Stomach (tissue), 19 donors: ENCODE measurements at places on chromosomes 6 and 20. TPM values are rescaled to one million over a fixed set of nuclear protein-coding genes. Genes with fewer than 3 reads are reported as not detected.
A peak's percentile ranks its signal among the peaks of the same experiment; 100 is the strongest.

DNA sequence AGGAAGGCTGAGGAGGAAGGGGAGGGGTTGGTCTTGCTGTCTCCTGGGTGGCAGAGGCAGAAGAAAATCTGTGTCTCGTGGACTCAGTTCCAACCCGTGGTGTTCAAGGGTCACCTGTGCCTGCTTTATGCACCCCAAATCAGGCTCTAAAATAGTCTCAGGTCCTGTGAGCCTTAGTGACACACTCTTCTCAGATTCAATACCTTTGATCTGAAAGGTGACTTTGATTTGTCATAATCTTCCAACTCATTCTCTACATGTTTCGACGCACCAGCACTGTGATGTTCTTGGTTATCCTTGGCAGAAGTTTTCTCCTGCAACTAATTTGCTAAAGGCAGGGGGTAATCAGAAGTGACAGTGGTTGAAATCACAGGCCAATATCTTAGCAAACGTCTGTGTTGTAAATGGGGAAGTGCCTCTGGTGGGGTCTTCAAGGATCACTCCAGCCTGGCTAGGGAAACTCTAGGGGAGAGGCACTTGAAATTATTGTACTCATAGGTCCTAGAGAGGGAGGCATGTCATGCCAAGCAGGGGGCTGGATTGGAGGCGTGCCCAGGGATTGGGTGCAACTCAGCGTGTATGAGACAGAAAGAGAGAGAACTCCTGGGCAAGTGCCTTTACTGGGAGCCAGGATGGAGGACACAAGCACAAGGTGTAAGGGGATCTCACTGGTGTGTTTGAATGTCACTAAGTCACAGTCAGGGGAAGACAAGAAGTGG is 19.0 kb upstream of the PRND start:
- DNase-seq, result no peak

Gene KIF6
- 0.37 TPM for total RNA-seq

GRCh38 chr6:105493736-105494135 is 90.9 kb upstream of the PREP start:
- no peak for DNase-seq

DNA sequence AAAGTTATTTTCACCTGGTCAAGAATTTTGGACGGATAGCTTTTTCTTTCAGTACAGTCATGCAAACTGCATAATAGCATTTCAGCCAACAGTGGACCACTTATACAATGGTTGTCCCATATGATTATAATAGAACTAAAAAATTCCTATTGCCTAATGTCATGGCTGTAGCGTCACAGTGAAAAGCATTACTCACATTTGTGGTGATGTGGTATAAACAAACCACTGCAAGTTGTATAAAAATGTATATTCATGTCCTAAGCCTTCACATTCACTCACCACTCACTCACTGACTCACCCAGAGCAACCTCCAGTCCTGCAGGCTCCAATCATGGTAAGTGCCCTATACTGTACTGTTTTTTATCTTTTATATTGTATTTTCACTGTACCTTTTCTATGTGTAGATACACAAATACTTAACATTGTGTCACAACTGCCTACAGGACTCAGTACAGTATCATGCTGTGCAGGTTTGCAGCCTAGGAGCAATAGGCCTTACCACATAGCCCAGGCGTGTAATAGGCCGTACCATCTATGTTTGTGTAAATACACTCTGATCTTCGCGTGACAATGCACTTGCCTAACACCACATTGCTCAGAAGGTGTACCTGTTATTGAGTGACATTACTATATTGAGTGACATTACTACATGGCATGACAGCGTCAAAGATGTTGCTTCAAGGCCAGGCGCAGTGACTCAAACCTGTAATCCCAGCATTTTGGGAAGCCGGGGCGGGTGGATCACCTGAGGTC is 17.9 kb downstream of the ABHD12 start:
- DNase-seq, result no peak

GRCh38 chr6:164563924-164564323 is 745.5 kb downstream of the C6orf118 start:
- DNase-seq, result peak; percentile 15

DNA sequence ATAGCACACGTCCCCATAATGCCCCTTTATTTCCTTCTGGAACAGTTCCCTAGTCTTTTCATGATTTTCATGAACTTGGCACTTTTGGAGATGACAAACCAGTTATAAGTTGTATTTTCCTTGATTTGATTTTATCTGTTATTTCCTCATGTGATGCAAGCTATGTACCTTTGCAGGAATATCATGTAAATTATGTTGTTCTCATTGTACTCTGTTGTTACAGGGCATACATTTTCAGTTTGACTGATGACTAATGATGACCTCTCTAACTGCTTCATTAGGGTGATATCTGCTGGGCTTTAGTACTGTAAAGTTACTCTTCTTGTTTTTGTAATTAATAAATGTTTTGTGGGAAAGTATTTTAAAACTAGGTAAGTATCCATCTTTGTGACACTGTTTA is 147.3 kb downstream of the ZFAND3 start:
- DNase-seq, result no peak

GRCh38 chr20:63688228-63689045 is 8.0 kb upstream of the TNFRSF6B start:
- no peak for DNase-seq

- DNase-seq, result no peak
These were observed 39.6 kb upstream of the GTSF1L start for GRCh38 chr20:43766385-43766784.

DNA sequence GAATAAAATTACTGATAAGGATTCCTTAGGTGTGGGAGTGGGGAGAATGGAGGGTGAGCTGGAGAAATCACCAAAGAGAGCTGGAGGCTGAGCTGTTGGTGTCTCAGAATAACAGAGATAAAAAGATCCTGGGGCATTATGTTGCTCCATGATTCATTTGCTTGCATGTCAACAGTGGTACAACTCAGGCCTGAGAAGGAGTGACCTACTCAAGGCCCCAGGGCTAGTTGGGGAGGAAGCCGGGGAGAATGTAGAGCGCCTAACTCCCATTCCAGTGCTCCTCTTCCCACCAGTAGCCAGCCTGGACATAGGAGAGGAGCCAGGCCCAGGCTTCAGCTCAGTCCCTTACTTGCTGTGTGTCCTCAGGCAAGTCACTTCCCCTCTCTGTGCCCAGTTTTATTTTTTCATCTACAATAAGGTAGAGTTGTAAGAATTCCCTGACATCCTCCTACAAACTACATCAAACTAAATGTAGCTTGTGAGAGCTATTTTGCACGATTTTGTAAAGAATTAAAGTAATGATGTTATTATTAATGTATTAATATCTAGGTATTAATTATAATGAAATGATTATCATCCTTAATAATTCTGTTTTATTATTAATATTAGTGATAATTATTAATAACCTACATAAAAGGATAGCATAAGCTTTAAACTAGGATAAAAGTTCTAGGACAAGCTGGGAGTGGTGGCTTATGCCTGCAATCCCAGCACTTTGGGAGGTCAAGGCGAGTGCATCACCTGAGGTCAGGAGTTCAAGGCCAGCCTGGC is 250.9 kb upstream of the SULF2 start:
- DNase-seq, result no peak

Gene ASIP
- total RNA-seq, result not detected
